ENCODE measurements at places on chromosomes 1 and 21. TPM values are rescaled to one million over a fixed set of nuclear protein-coding genes. Genes with fewer than 3 reads are reported as not detected.
A peak's percentile ranks its signal among the peaks of the same experiment; 100 is the strongest.

The DYNLT5 gene
- 1.7 TPM for total RNA-seq

The FAM167B gene
- total RNA-seq: 3.9 TPM

The VSIG8 gene
- total RNA-seq: not detected

The KRTAP10-7 gene
- total RNA-seq: not detected

The GNG4 gene
- 13.5 TPM for total RNA-seq

The KLHDC8A gene
- total RNA-seq: 0.42 TPM

The CREG1 gene
- total RNA-seq: 19.0 TPM

The FMN2 gene
- 32.0 TPM for total RNA-seq

The MMP23B gene
- total RNA-seq: 12.7 TPM

The NAV1 gene
- total RNA-seq: 36.3 TPM

The CFHR3 gene
- not detected for total RNA-seq

DNA sequence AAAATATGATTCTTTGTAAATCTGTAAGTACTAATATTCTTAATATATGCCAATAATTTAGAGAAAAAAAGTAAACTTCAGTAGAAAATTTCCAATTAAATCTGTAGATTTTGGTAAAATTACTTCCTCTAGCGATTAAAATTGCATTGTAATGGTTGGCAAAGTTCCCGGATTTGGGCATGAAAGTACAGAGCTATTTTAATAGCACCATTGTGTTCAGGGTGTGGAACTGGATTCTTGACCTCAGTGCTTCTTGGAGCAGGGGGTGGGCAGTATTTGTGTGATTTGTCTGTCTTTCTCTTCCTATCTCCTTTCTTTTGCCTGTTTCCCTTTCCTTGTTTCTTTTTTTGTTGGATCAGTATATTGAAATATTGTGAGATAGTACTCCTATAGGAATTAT lies 72.1 kb downstream of the DNM3 start:
- H3K27ac ChIP-seq: no peak overlapping the region
- DNase-seq: no peak
- no peaks in the 10 kb centered on the region for H3K27me3 ChIP-seq
- H3K36me3 ChIP-seq: no peaks in the 10 kb centered on the region

- peaks cover 96% of the 10 kb centered on the region for H3K27me3 ChIP-seq
- H3K4me1 ChIP-seq: peaks cover 5% of the 10 kb centered on the region
- H3K36me3 ChIP-seq: no peaks in the 10 kb centered on the region
- no peak overlapping the region for H3K27ac ChIP-seq
- DNase-seq: no peak
Observed at GRCh38 chr1:177171536-177172123, 872 bp downstream of the BRINP2 start.

- H3K27me3 ChIP-seq: peaks cover 51% of the 10 kb centered on the region
- H3K4me3 ChIP-seq: no peak overlapping the region
- no peak overlapping the region for H3K27ac ChIP-seq
- DNase-seq: no peak
Observed at GRCh38 chr1:228071839-228072657, 10.5 kb upstream of the ARF1 start.

DNA sequence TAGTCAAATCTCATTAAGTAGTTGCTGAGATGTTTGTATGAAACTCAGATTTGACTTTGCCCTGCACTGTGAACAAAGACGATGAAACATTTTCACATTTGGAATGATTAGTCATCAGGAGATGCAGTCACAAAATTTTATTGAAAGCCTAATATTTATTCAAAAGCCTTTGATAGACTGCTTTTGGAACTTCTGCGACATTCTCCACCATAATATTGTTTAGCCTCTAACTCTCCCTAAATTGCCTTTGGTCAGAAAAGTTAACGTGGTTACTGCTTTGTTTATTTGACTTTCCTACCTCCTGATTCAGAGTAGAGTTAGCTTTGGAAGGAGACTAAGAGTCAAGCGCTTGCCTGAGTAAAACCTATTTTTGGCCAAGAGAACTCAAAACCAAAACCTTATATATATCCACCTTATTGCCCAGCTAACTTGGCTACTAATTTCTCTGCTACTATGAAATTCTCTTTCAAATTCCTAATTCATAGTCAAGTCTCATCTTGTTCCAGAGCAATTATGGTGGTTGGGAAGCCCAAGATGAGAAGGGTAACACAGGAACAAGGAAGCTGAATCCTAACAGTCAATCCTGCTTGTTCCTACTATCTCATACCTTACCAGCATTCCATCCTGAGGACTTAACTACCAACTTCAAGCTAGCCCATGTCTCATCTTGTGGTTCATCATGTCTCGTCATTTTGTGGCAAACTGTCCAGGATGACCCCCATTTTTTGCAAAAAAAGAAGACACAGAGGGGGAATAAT lies 429.6 kb downstream of the USP25 start:
- H3K27ac ChIP-seq: no peak overlapping the region
- H3K36me3 ChIP-seq: no peaks in the 10 kb centered on the region
- no peak for DNase-seq

DNA sequence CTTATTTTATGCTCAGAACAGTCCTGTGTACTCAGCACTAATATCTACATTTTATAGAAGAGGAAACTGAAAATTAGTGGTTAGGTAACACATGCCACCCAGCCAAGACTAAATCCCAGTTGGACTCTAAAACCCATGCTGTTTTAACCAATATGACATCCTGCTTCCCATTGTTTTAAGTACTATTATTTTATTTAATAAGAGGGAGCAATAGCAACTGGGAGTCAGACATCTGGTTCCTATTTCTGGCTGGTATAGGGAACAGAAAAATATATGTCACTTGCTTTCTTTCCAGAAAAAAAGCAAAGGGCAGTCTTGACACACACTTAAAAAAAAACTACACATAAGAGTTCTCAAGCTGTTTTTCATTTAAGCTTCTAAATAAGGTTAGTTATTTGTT lies 11.9 kb downstream of the KLHL12 start:
- H3K36me3 ChIP-seq: peaks cover 81% of the 10 kb centered on the region
- H3K27ac ChIP-seq: no peak overlapping the region
- H3K4me3 ChIP-seq: no peak overlapping the region
- DNase-seq: no peak
- no peaks in the 10 kb centered on the region for H3K4me1 ChIP-seq

DNA sequence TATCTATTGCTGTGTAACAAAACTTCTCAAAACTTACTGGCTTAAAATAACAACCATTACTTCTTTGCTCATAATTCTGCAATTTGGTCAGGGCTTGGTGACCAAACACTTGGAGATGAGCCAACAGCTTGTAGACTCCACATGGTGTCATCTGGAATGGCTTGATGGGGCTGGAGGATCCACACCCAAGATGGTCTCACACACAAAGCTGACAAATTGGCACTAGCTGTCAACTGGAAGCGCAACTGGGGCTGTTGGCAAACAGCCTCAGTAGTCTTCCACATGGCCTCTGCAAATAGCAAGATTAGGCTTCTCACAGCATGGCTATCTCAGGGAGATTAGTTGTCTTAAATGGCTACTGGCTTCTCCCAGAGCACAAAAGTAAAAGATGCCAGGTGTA lies 27.1 kb upstream of the MTF2 start:
- no peak overlapping the region for H3K4me3 ChIP-seq
- H3K27ac ChIP-seq: no peak overlapping the region
- peaks cover 7% of the 10 kb centered on the region for H3K27me3 ChIP-seq
- DNase-seq: no peak
- H3K4me1 ChIP-seq: peaks cover 5% of the 10 kb centered on the region
- no peaks in the 10 kb centered on the region for H3K36me3 ChIP-seq

DNA sequence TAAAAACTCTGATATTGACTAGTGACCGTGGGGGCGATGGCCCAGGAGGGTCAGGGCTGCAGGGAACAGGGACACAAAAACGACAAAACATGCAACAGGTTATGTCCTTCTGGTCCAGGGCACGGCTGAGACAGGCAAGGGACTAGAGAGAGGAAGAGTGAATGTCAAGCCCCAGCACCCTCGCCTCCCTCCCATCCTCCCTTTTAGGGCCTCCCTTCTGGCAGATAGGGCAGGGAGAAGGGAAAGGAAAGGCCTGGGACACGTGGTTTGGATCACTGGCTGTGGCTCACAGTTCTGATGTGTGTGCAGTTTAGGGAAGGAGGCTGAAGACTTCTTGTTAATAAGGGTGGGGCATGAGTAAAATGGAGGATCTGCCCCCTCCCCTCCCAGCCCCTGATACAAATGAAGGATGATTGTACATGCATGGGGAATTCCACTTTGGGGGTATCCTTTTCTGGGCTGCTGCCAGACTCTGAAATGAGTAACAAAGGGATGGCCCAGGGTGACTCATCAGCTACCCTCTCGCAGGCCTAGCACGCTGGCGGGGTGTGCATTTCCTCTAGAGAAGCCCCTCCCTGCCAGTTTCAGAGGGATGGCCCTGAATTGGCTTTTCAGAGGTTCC lies 14.2 kb downstream of the CAPN2 start:
- peak overlapping the region; percentile 36 for H3K27ac ChIP-seq
- H3K4me1 ChIP-seq: peaks cover 7% of the 10 kb centered on the region
- H3K27me3 ChIP-seq: no peaks in the 10 kb centered on the region
- H3K4me3 ChIP-seq: no peak overlapping the region
- peak; percentile 90 for DNase-seq

DNA sequence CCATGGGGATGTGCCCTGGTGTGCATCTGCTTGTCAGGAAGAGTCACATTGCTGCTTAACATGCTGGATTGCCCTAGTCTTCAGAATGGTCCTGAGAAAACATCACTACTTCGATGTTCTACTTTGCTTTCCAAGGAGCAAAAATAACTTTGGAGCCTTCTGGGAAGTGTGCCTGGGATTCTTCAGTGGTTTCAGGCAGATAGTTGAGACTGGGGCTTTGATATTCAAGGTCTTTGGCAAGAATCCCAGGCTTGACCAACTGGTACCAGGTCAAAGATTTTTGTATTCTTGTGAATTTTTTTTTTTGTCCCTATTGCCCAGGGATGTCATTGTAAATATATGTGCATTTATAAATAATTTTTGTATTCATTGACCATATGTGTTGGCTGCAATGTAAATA lies 51.4 kb downstream of the LRIG2 start:
- H3K36me3 ChIP-seq: peaks cover 83% of the 10 kb centered on the region
- H3K4me3 ChIP-seq: no peak overlapping the region
- H3K4me1 ChIP-seq: no peaks in the 10 kb centered on the region

- H3K36me3 ChIP-seq: no peaks in the 10 kb centered on the region
- H3K27ac ChIP-seq: no peak overlapping the region
- no peak overlapping the region for H3K4me3 ChIP-seq
- H3K27me3 ChIP-seq: no peaks in the 10 kb centered on the region
Observed at GRCh38 chr1:100162881-100163280, 15.2 kb downstream of the LRRC39 start.

DNA sequence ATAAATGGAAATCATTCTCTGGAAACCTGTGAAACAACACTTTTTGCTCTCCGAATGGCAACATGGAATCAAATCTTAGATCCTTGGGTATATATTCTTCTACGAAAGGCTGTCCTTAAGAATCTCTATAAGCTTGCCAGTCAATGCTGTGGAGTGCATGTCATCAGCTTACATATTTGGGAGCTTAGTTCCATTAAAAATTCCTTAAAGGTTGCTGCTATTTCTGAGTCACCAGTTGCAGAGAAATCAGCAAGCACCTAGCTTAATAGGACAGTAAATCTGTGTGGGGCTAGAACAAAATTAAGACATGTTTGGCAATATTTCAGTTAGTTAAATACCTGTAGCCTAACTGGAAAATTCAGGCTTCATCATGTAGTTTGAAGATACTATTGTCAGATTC lies 45.7 kb downstream of the PTGFR start:
- no peak overlapping the region for H3K4me3 ChIP-seq
- no peak overlapping the region for H3K27ac ChIP-seq
- H3K36me3 ChIP-seq: no peaks in the 10 kb centered on the region
- no peak for DNase-seq
- H3K4me1 ChIP-seq: no peaks in the 10 kb centered on the region

- peak; percentile 75 for DNase-seq
- no peaks in the 10 kb centered on the region for H3K27me3 ChIP-seq
- H3K4me3 ChIP-seq: no peak overlapping the region
- no peaks in the 10 kb centered on the region for H3K4me1 ChIP-seq
- no peak overlapping the region for H3K27ac ChIP-seq
Observed at GRCh38 chr1:4033713-4034112, 133.6 kb upstream of the C1orf174 start.

- no peak for DNase-seq
- no peaks in the 10 kb centered on the region for H3K4me1 ChIP-seq
- H3K36me3 ChIP-seq: peaks cover 48% of the 10 kb centered on the region
- H3K4me3 ChIP-seq: no peak overlapping the region
- no peak overlapping the region for H3K27ac ChIP-seq
Observed at GRCh38 chr1:119738100-119738720, 26.5 kb downstream of the PHGDH start.

DNA sequence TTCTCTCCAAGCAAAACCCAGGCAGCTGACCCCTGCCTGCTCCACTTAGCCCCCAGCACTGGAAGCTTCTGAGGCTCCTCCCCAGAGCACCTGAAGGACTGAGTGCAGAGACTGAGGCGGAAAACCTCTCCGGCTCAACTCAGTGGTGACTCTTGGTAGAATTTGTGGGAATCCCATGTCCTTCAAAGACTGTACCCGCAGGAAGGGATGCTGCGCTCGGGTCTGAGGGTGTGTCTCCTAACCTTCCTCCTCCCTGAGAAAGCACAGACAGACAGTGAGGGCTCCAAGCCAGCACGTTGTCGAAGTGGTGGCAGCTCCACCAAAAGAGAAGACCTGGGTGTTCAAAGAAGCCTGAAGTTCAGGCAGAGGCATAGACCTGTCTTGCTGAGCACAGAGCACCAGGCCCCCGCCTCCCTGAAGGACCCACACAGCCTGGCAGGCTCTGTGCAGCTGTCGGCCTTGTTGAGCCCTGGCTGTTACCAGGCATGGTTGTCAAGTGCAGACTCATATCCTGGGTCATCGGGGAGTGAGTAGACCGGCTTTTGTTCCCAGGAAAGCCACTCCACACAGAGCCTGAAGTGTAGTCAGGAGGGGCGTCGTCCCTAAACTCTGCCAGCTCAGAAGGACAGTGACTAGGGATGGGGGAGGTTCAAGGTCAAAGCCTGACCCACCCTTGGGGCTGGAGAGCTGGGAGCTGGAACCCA lies 36.7 kb downstream of the CSMD2 start:
- no peaks in the 10 kb centered on the region for H3K36me3 ChIP-seq
- H3K4me1 ChIP-seq: no peaks in the 10 kb centered on the region
- no peak overlapping the region for H3K27ac ChIP-seq
- H3K4me3 ChIP-seq: no peak overlapping the region
- H3K27me3 ChIP-seq: no peaks in the 10 kb centered on the region

DNA sequence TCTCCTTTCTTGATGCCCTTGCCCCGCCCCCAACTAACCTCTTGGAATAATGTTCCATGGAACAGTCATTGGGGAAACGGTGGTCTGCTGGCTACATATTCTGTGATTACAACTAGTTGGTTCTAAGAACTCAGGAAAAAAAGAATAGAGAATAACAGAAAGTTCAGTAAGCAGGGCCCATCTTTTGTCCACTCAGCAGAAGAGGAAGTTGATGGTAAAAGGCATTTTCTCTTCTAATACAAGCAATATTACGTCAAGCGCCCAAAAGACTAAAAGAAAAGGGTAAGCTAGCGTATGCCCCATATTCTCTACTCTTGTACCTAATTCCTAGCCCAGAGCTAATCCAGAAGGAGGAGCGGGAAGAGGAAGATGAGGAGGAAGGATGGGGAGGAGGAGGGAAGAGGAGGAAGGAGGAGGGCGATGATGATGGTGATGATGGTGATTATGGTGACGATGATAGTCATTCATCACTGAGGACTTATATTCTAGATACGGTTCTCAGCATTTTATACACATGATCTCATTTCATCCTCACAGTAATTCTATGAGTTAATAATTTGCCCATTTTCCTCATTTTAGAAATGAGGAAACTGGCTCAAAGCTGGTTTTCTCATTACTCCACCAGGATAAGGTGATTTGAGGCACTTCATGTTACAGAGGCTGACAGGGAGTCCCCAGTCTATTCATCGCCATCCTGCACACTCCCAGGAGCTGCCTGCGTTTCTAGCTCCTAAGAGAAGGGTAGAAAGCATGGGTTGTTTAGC lies 76.6 kb upstream of the EFHD2 start:
- H3K27ac ChIP-seq: no peak overlapping the region
- no peaks in the 10 kb centered on the region for H3K36me3 ChIP-seq
- no peak overlapping the region for H3K4me3 ChIP-seq
- no peaks in the 10 kb centered on the region for H3K27me3 ChIP-seq
- H3K4me1 ChIP-seq: no peaks in the 10 kb centered on the region
- DNase-seq: no peak

Data from endodermal cell (in vitro differentiated cells).